IPS DF 6.9 (cell line): ENCODE measurements at places on chromosomes 4 and X.

DNA sequence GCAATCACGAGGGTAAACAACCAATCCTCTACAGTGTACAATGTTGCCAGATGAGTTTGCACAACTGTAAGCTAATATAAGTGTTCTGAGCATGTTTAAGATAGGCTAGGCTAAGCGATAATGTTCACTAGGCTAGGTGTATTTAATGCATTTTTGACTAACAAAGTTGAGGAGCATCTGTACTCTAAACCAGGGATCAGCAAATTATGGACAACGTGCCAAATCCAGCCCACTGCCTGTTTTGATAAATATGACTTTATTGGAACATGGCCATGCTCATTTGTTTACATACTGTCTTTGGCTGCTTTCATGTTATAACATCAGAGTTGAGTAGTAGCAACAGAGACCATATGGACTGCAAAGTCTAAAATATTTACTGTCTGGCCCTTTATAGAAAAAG lies 46.3 kb upstream of the ARHGEF6 start:
- no peaks in the 10 kb centered on the region for H3K36me3 ChIP-seq
- no peaks in the 10 kb centered on the region for H3K27me3 ChIP-seq
- no peak for DNase-seq

DNA sequence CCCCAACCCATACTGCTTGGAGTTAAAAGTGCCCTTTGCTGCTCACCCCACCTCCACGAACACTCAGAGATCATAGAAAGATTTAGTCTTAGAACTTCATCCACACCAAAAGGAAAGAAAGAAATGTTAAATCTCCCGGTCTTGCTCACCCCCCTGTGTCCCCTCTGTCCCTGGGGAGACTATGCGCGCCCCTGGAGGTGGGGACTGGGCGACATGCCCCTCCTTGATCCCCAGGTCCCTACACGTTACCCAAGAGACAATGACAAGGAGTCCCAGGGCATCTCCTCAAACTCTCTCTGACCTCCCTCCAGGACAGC lies 620 bp downstream of the ITM2A start:
- H3K27ac ChIP-seq, result no peak overlapping the region
- no peaks in the 10 kb centered on the region for H3K36me3 ChIP-seq
- no peaks in the 10 kb centered on the region for H3K4me1 ChIP-seq
- no peaks in the 10 kb centered on the region for H3K27me3 ChIP-seq
- H3K4me3 ChIP-seq, result peak overlapping the region; percentile 55; the same call in 1 of the 2 replicates
- no peak for DNase-seq

GRCh38 chr4:23084559-23085248 lies 392.0 kb downstream of the GBA3 start:
- no peak overlapping the region for H3K4me3 ChIP-seq
- DNase-seq, result no peak
- no peaks in the 10 kb centered on the region for H3K4me1 ChIP-seq
- H3K27me3 ChIP-seq, result no peaks in the 10 kb centered on the region

DNA sequence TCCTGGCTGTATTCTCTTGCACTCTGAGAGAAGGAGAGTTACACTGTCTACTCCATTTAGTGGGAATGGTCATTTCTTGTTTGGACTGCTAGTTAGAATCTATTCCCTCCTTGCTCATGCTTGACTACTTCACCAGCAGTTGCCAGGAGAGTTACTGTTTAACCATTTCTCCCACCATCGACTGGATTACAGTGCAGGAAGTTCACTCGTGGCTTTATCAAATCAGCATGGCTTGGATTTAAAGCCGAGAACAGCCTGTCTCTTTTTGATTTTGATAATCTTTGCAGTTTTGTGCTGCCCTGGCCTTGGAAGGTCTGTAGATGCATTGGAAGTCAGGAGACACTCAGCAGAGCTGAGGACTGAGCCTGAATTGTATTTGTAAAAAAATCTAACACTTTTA lies 3.2 kb downstream of the GBA3 start:
- H3K4me3 ChIP-seq, result no peak overlapping the region
- no peaks in the 10 kb centered on the region for H3K27me3 ChIP-seq
- no peak overlapping the region for H3K27ac ChIP-seq
- no peaks in the 10 kb centered on the region for H3K4me1 ChIP-seq

DNA sequence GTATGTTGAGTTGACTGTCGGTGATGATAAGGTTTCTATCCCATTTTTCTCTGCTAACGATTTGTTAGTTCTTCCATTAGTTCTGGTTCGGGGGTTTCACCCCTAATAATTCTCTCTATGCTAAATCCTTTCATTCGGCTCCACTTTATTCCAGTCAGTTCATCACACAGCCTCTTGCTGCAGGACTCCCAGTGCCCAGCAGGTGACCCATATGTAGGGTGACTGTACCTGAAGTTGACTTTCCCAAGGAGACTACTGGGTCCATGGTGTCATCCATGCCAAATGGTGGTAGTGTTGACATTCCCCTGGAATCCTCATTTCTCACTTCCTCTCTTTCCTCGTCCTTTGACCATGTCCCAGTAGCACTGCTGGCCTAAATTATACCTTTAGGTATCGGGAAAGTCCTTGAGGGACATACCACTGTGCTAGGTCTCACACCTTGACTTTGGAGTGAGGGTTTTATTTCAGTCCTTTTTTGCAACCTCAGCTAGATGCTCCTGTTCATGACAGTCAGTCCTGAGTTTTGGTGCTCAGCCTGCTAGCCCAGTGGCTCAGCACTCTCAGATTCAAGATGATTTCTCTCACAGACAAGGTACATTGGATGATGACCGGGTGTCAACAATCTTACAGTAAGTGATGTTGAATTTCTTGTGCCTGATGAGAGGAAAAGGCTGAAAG lies 105.1 kb upstream of the ARHGAP24 start:
- no peak for DNase-seq
- H3K27ac ChIP-seq, result no peak overlapping the region
- H3K4me1 ChIP-seq, result no peaks in the 10 kb centered on the region; the same call in 1 of the 2 replicates
- H3K36me3 ChIP-seq, result no peaks in the 10 kb centered on the region

GRCh38 chrX:66676990-66677389 lies 38.1 kb upstream of the EDA2R start:
- no peak for DNase-seq
- H3K4me1 ChIP-seq, result no peaks in the 10 kb centered on the region
- H3K27ac ChIP-seq, result no peak overlapping the region
- H3K27me3 ChIP-seq, result no peaks in the 10 kb centered on the region
- H3K36me3 ChIP-seq, result no peaks in the 10 kb centered on the region
- H3K4me3 ChIP-seq, result no peak overlapping the region

DNA sequence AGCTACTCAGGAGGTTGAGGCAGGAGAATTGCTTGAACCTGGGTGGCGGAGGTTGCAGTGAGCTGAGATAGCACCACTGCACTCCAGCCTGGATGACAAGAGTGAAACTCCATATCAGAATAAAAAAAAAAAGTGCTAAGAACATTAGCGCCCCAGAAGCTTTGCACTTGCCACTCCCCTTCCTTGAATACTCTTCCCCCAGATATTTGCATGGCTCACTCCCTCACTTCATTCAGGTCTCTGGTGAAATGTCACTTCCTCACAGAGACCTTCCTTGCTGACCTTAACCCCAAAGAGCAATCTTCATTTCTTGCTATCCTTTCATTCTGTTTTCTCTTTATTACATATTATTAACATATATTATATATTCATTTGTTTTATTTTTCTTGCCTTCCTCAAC lies 11.3 kb downstream of the CACNA1F start:
- DNase-seq, result no peak
- no peak overlapping the region for H3K4me3 ChIP-seq
- no peaks in the 10 kb centered on the region for H3K36me3 ChIP-seq
- no peaks in the 10 kb centered on the region for H3K4me1 ChIP-seq
- H3K27me3 ChIP-seq, result no peaks in the 10 kb centered on the region

- H3K27me3 ChIP-seq, result no peaks in the 10 kb centered on the region
- H3K27ac ChIP-seq, result no peak overlapping the region
- H3K36me3 ChIP-seq, result no peaks in the 10 kb centered on the region
- H3K4me1 ChIP-seq, result no peaks in the 10 kb centered on the region
- no peak for DNase-seq
Measured at GRCh38 chrX:98357146-98357545, 1473.4 kb downstream of the RPA4 start.

- H3K36me3 ChIP-seq, result no peaks in the 10 kb centered on the region
- H3K27ac ChIP-seq, result no peak overlapping the region
- no peak for DNase-seq
Measured at GRCh38 chrX:16665089-16665488, 15.1 kb downstream of the S100G start.

DNA sequence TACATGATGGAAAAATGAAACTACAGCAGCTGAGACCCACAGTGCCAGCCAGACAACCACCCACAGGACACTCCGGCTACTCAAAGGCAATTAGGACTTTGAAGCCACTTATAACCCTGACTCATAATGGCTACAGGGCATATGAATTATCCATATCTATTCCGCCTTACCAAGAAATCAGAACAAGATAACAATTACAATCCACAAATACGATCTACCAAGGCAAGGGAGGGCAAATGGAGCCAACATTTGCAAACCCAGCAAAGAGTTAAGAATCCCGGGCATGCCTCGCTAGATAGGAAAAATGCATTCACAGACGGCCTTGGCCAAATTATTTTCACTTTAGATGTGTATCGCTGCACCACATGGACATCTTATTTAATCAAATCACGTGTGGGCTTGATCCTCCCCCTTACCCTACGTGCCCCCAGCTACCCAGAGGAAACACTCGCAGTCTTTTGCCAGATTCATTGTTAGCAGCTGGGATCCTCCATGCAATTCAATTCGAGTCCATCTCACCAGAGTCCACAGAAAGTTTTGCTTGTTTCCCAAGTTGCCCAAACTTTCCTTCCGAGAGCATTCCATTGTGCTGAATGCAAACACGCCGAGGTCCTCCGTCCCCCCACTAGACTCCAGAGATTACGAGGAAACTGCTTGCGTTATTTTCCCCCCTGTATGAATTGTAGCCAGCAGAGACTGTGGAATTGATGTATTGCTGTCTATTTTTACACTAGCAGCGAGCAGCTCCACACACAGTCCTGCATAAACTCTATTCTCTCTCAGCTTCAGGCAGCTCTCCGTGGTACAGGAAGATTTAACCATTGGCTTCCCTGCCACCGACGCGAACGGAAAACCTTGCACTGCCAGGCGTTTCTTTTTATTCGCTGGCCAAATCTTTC lies 1.2 kb downstream of the PPARGC1A start:
- no peak for DNase-seq
- H3K27ac ChIP-seq, result no peak overlapping the region
- peaks cover 5% of the 10 kb centered on the region; the same call in 1 of the 2 replicates for H3K4me1 ChIP-seq
- no peaks in the 10 kb centered on the region; the same call in 1 of the 2 replicates for H3K27me3 ChIP-seq

- DNase-seq, result no peak
- H3K36me3 ChIP-seq, result no peaks in the 10 kb centered on the region
- H3K4me3 ChIP-seq, result no peak overlapping the region
Measured at GRCh38 chrX:149511081-149511480, 6.0 kb upstream of the IDS start.

DNA sequence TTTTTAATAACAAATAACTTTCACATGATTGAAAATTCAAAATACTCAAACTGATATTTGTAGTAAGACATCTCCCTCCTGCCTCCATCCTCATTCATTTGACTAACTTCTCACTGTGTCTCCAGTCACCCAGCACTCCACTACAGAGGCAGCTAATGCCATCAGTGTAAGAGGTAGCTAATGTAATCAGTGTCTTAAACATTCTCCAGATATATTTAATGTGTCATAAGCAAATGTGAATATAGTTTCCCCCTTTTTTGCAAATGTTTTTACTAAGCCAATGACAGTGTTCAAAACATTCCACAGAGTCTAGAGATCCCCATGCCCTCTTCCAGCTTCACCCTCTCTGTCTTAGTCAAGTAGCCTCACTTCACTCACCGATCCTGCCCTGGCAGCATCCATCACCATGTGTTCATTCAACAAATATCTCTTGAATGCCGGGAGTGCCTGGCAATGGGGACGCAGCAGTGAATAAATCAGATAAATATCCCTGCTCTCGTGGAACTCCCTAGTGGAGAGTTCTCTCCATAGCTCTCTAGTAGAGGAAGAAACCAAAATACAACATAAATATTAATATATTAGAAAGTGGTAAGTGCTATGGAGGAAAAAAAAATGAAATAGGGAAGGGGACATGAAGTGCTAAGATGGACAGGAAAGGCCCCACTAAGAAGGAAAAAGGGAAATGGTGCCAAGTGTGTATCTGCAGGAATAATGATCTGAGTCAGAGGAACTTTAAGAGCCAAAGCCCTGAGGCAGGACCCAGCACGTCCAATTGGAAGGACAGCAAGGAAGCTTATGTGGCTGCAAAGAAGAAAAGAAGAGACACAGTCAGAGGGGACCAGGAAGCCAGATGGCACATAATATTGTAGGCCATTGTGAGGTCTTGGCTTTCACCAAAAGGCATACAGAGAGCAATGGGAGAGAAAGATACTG lies 18.7 kb downstream of the SCFD2 start:
- H3K4me3 ChIP-seq, result no peak overlapping the region
- no peaks in the 10 kb centered on the region for H3K27me3 ChIP-seq
- H3K36me3 ChIP-seq, result no peaks in the 10 kb centered on the region
- H3K27ac ChIP-seq, result no peak overlapping the region
- H3K4me1 ChIP-seq, result no peaks in the 10 kb centered on the region; the same call in 1 of the 2 replicates

- H3K27me3 ChIP-seq, result no peaks in the 10 kb centered on the region
- no peak for DNase-seq
- no peaks in the 10 kb centered on the region for H3K36me3 ChIP-seq
Measured at GRCh38 chr4:64495946-64496345, 86.7 kb upstream of the TECRL start.

- no peak for DNase-seq
- no peak overlapping the region for H3K4me3 ChIP-seq
- no peak overlapping the region for H3K27ac ChIP-seq
- no peaks in the 10 kb centered on the region for H3K4me1 ChIP-seq
Measured at GRCh38 chr4:152880263-152880662, 55.9 kb upstream of the FHDC1 start.

DNA sequence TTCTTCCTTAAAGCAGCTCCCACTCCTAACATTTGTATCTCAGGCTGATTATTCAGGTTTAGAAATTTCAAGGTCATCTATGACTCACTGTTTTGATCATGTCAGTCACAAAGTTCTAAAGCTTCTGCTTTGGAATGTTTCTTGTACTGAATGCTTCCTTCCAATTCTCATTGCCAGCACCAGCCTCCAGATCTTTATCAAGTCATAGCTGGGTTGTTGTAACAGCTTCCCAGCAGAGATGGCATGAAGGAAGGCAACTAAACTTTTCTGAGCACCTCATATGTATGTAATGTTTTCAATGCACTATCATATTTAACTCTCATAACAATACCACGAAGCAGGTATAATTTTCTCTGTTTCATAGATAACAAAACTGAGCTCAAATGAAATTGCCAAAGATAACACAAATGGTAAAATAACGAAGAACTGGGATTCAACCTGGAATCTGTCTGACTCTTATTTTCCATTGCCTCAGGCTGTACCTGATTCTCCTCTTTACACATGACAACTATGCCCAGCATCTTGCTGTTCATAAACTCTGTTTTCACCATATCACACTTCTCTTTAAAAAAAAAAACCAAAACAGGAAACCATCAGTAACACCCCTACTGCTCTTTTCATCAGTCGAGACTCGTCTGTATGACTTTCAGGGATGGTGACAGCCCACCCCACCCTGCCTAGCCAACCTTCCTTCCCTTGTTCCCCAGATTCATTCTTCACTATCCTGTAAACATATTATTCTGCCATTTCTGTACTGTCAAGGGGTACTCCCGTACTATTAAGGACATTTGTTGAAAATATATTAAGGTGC lies 13.4 kb downstream of the TRPC3 start:
- no peak for DNase-seq
- no peaks in the 10 kb centered on the region for H3K4me1 ChIP-seq
- no peaks in the 10 kb centered on the region for H3K27me3 ChIP-seq
- H3K4me3 ChIP-seq, result no peak overlapping the region
- no peaks in the 10 kb centered on the region for H3K36me3 ChIP-seq
